ENCODE measurements at places on chromosomes 13 and 19. TPM values are rescaled to one million over a fixed set of nuclear protein-coding genes. Genes with fewer than 3 reads are reported as not detected.

DNA sequence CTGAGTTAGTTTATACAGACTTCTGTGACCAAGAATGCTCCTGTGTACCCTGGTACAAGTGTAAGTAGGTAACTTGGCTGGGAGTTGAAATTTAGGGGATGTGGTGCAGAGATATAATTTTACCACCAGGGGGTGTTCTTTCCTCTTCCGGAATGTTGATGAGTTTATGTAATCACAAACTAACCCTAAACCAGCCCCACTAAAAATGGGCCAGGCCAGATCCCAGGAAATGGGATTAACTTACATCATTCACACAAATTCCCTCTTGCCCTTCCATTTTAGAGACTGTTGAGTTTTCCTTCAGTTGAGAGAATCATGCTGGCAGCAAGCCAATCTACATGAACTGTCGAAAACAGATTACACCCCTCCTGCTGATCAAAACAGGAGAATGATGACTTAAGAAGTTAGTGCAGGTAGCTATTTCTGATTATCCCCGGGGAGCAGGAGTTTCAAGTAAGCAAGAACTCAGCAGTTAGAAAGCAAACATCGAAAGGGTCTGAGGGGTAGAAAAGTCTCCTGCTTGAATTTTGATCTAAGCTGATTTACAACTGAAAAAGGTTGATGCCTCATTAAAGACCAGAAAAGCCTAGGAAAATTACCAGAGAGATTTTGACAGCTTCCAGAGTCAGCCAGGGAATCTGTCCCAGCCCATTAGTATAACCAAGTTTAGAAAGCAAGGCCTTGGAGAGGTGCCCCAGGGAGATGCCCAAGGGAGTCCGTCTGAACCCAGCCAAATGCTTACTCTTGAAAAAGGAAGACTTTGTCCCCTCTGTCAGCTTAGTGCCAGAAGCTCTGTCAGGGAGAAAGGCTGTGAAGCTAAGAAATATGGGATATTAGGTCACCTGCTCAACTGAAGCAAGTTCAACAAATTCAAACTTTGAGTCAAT, 32.3 kb upstream of the MED4 start:
- no peaks in the 10 kb centered on the region for H3K36me3 ChIP-seq
- peaks cover 2% of the 10 kb centered on the region for H3K27me3 ChIP-seq
- no peak overlapping the region for H3K27ac ChIP-seq
- H3K4me1 ChIP-seq = peaks cover 2% of the 10 kb centered on the region

DNA sequence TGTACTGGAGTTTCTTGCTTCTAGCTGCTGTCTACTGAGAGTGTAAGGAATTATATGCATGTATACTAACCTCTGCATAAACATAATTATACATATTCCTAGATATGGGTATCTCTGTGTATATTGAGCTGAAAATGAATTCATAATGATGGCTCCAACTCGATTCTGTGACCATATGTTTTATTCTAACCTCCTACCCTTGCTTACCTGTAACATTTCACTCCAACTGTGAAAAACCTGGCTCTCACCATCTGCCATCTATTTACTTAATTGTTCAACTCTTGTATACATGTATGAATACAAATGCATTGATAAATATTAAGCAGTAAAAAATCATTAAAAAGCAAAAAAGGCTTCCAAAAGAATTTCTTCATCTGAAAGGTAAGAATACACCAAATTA, 1729.5 kb upstream of the SPRY2 start:
- H3K4me3 ChIP-seq = no peak overlapping the region
- H3K27me3 ChIP-seq = no peaks in the 10 kb centered on the region
- no peaks in the 10 kb centered on the region for H3K4me1 ChIP-seq
- no peaks in the 10 kb centered on the region for H3K36me3 ChIP-seq
- no peak for DNase-seq

GRCh38 chr13:24670961-24671381, 9.2 kb upstream of the ATP12A start:
- no peaks in the 10 kb centered on the region for H3K4me1 ChIP-seq
- peaks cover 13% of the 10 kb centered on the region for H3K27me3 ChIP-seq
- DNase-seq = no peak

The ITPKC gene
- 8.6 TPM for polyA plus RNA-seq

DNA sequence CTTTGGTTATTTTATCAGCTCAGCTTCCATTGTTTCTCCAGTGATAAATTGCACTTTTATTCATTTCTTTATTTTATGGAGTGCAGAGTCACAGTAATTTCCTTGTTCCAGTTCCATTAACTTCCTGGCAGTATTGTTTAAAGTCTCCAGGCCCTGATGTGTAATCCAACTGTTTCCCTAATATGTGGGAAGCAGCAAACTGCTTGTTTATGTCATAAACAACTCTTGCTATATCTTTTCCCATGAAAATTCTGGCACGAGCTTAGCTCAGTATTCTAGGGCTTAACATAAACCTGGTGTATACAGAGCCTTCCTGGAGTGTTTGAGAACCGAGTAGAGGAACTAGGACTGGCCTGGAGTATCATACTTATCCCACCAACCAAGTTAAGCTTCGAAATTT, 83.5 kb upstream of the ARGLU1 start:
- H3K27ac ChIP-seq = no peak overlapping the region
- H3K36me3 ChIP-seq = no peaks in the 10 kb centered on the region
- H3K4me3 ChIP-seq = no peak overlapping the region
- DNase-seq = no peak

DNA sequence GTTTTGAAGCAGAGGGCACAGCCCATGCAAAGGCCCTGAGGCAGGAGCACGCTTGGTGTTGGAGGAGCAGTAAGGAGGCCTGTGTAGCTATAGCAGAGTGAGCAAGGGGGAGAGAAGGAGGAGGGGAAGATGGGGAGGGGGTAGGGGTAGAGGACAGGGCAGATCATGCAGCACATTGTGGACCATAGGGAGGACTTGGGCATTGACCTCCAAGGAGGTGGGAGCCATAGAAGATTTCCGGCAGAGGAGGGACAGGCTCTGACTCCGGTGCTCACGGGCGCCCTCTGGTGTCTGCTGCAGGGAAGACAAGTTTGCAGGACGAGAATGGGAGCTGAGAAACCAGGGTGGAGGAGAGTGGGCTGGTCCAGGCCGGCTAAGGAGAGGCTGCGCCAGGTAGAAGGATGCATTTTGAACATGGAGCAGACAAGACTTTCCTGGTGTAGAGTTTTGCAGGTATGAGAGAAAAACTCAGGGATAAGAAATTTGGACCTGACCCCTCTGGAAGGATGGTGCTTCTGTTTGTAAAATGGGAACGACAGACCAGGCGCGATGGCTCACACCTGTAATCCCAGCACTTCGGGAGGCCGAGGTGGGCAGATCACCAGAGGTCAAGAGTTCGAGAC, 13.7 kb upstream of the CREB3L3 start:
- no peaks in the 10 kb centered on the region for H3K27me3 ChIP-seq
- peaks cover 2% of the 10 kb centered on the region for H3K4me1 ChIP-seq
- peak; percentile 31 for DNase-seq
- H3K27ac ChIP-seq = no peak overlapping the region

DNA sequence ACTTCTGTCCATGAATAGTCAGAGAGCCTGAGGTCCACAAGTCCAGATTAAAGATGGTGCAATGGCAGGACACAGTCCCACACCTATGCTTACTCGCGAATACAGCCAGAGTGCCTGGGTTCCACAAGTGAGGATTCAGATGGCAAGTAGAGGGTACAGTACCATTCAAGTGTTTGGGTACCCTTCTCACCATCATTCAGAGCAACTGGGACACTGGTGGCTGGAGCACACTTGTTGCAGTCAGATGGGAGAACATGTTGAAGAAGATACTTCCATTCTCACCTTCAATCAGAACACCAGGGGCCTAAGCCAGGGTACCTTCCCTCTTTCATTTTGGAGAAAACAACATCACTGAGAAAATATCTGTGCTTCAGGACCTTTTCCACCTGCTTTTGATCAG, 43.7 kb upstream of the ZNF599 start:
- no peaks in the 10 kb centered on the region for H3K27me3 ChIP-seq
- H3K4me3 ChIP-seq = no peak overlapping the region
- DNase-seq = no peak
- no peaks in the 10 kb centered on the region for H3K4me1 ChIP-seq
- no peak overlapping the region for H3K27ac ChIP-seq
- H3K36me3 ChIP-seq = no peaks in the 10 kb centered on the region

- H3K27me3 ChIP-seq = peaks cover 6% of the 10 kb centered on the region
- DNase-seq = no peak
- H3K36me3 ChIP-seq = no peaks in the 10 kb centered on the region
- H3K4me1 ChIP-seq = no peaks in the 10 kb centered on the region
- no peak overlapping the region for H3K27ac ChIP-seq
Observed at GRCh38 chr13:75901501-75901900, 265.4 kb downstream of the LMO7 start.

GRCh38 chr13:113045251-113046127, 60.1 kb upstream of the F7 start:
- no peaks in the 10 kb centered on the region for H3K4me1 ChIP-seq
- no peak overlapping the region for H3K4me3 ChIP-seq
- H3K27me3 ChIP-seq = peaks cover 68% of the 10 kb centered on the region
- H3K36me3 ChIP-seq = no peaks in the 10 kb centered on the region
- no peak overlapping the region for H3K27ac ChIP-seq
- no peak for DNase-seq

The ZNF491 gene
- 1.5 TPM for polyA plus RNA-seq

GRCh38 chr13:38898481-38898880, 92.2 kb downstream of the STOML3 start:
- DNase-seq = no peak
- H3K4me1 ChIP-seq = no peaks in the 10 kb centered on the region
- H3K27ac ChIP-seq = no peak overlapping the region
- H3K4me3 ChIP-seq = no peak overlapping the region

The GIPC3 gene
- polyA plus RNA-seq = 0.36 TPM

The C5AR2 gene
- polyA plus RNA-seq = not detected
